GM12864 (cell line): ENCODE measurements at places on chromosomes 4 and X.

DNA sequence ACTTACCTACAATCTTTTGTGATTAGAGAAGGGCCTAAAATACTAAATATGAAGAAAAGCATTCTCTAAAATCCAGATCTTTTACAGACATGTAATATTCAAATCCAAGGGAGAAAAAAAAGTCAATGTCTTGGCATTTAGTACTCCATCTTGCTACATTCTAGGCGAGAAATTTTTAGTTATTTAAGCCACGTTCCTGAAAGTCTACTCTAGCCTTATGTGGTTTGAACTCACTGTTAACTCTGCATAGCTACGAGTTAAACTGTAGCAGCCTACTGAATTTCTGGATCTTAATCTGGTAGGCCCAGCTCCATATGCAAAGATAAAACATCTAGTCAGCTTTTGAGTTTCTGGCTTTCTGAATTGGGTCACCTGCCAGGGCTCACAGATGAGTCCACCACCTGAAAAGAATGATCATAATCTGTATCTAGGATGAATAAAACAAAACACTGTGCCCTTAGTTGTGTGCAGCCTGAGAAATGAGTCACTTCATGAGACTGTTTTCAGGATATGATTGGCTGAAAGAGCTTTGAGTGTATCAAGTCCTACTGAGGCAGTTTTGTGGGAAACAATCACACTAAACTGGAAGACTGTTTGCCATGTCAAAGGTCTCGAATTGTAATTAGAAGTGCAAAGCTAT is 3.2 kb upstream of the NEK1 start:
- no peak for DNase-seq

- no peak for DNase-seq
These were observed 14.1 kb downstream of the MBNL3 start for GRCh38 chrX:132474544-132475248.

DNA sequence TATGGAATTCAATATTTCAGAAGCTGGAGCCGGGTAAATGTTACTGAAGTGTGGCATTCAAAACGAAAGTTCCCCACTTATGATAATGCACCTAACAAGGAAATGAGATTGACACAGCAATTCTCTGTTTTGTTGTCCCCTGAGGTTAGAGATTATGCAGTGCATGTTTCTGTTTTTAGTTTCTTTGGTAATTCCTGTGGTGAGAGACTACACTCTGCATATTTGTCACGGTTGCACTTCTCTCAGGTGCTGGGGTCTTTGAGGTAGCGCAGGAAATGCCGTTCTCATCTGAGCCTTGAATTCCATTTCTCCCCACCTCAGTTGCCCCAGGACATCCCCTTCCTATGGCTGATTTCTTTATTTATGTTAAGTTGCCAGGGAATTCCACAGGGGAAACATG is 15.3 kb upstream of the BEND4 start:
- DNase-seq = peak; percentile 69

DNA sequence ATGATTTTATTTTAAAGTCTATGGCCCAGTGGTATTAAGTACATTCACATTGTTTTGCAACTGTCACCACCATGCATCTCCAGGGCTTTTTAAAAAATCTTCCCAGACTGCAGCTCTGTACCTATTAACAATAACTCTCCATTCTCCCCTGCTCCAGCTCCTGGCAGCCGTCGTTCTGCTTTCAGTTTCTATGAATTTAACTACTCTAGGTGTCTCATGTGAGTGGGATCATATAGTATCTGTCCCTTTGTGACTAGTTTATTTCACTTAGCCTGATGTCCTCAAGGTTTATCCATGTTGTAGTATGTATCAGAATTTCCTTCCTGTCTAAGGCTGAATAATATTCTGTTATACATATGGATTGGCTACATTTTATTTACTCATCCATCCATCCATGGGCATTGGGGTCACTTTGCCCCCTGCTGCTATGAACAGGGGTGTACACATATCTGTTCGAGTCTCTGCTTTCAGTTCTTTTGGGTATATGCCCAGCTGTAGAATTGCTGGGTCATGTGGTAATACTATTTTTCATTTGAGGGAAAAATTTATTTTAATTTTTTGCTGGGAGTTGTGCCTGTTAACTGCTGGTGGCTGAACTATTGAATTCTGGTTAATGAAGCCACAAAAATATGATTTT is 131.3 kb downstream of the ARHGAP10 start:
- DNase-seq = no peak
